ENCODE measurements at places on chromosomes 2 and 18.
A peak's percentile ranks its signal among the peaks of the same experiment; 100 is the strongest.

DNA sequence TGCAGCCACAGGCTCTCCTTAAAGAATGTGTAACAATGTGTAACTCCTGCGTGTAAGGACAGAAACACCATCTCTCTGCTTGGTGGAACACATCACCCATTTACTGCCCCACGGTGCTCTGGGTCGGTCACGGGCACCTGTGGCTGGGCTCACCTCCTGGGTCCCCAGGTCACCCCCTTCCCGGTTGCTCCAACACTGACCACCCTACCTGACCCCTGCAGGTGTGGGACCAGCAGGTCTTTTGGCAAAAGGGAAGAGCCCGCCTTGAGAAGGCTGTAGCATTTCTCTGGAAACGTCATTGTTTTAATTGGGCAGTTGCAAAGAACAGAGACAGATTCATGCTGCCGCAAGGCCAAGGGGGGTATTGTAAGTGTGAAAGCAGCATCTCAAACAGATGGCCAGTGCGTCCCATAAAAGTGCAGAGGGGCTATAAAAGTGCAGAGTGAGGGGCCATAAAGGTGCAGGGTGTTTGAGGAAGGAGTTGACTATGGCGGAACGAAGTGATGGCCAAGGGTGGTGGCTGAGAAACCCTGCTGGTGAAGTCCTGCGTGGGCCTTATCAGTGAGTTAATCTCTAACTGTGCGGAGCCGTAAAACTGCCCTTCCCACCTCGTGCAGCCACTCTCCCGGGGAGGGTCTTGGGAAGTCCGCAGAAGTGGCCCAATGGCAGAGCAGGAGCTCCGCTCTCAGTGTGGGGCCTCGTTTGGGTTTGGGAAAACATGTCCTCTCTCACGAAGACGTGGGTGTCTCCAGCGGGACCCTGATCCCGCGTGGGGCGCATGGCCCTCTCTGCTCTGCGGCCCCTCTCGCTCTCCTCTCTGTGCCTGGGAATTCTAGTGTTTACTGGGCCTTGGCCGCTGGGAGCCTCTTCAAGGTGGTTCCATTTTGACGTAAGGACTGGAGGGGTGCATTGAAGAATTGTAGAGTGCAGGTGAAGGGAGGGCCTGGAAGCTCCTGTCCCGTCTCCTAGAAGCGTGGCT lies 13.7 kb upstream of the NEU4 start:
- no peak for DNase-seq

GRCh38 chr2:206585335-206585734 lies 57.0 kb upstream of the FAM237A start:
- DNase-seq = no peak

DNA sequence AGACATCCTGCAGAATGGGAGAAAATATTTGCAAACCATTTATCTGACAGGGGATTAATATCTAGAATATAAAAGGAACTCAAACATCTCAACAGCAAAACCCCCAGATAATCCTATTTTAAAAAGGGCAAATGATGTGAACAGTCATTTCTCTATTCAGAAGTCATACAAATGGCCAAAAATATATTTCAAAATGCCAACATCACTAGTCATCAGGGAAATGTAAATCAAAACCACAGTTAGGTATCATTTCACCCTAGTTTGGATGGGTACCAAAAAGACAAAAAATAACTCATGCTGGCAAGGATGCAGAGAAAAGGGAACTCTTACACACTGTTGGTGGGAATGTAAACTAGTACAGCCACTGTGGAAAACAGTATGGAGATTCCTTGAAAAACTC lies 70.0 kb downstream of the TBR1 start:
- no peak for DNase-seq

- DNase-seq = no peak
These were observed 615.6 kb upstream of the SOX11 start for GRCh38 chr2:5076599-5076998.

DNA sequence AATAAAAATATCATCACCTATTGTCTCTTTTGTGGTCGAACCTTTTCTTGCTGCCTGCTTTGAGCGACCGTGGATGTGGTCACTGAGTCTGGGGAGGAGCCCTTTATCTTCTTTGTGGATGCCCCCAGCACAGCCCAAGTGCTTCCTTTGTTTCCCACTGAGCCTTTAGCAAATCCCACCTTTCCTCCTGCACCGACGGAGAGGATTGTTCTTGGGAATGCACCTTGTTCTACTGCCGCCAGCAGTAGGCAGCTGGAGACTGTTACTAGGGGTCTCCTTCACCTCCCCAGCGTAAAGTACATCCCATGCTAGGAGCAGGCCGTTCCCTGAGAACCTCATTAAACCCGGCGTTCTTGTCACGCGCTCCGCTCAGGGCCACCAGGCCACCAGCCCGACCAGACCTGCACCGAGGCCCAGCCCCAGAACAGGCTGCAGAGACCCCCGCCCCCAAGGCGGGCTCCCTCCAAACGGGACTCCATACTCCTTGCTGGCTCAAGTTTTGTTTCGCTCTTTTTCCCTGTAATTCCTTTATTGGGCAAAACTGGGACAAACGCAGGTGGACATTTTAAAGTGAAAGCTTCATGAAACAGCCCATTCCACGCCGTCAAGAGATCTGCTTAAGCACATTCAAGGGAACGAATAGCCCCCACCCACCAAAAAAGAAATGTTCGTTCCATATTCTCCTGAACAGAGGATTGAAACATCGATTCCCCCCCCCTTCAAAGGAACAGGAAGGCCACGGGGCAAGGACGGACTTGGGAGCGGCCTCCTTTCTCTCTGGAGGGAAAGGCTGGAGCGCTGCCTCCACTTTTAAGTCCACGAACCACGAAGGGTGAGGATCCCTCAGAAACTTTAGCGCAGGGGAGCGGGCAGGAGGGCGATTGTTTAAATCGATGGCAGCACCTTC lies 1.1 kb upstream of the MAT2A start:
- DNase-seq = peak; percentile 41

GRCh38 chr18:46061387-46061786 lies 10.7 kb downstream of the PSTPIP2 start:
- DNase-seq = no peak

DNA sequence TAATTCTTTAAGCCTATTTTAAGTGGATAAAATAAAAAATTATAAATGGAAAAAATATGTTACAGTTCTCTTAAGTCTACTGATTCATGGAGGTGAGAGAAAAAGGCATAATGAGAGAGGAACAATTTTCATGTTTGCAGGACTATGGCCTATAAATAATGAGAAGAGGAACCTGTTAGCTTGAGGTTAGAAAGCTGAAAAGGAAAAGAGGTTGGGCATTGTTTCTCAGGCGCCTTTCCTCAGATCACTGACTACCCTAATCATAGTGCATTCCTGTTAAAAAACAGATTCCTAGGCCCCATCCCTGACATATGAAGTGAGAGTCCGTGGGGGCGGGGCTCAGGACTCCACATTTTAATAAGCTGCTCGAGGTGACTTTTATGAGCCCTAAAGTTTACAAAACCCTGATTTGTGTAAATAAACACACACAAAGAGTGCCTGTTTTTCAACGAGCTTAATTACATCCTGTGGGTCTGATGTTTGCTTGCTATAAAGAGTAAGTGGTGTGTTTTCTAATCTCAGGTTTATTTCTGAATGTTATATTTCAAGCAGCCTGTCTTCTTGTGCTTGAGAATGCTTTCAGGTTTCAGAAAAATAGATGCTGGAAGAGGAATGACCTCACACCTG lies 335.5 kb downstream of the CLIP4 start:
- no peak for DNase-seq

DNA sequence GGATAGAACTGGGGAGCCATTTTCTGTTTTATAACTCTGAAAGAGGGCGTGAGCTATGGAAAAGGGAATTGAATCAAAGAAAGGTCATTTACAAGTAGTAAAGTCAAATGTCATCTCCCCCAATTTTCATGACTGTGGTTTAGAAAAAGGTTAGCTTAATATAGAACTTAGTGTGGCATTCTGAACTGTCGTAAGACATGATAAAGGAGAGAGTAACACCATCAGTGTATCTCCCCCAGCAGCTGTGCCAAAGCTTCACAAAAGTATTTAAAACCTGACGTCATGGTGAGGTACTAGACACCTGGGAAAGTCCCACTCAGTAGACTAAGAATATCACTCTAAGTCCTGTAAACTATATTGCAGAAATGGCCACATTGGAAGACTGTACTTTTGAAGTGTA lies 5.8 kb upstream of the IKZF2 start:
- DNase-seq = no peak

GRCh38 chr2:85864654-85865053 lies 24.1 kb downstream of the ST3GAL5 start:
- DNase-seq = no peak

GRCh38 chr18:63689064-63689463 lies 13.7 kb upstream of the SERPINB11 start:
- no peak for DNase-seq

DNA sequence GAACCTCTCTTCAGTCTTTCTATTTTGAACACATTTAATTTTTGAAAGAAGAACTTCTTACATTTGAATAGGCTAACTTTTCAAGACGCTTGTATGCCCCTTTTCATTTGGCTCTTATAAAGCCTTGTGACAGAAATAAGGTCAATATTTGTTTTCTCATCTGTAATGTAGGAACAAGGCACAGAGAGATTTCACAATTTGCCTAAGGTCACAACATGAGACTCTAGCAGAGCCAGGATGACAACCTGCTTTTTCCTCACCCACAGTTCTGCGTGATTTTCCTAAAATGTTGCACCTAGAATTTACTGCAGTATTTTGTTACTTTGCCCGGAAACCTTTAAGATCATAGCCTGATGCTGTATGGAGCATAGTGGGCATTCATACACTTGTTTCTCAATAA lies 67.4 kb downstream of the TXNL1 start:
- DNase-seq = no peak

DNA sequence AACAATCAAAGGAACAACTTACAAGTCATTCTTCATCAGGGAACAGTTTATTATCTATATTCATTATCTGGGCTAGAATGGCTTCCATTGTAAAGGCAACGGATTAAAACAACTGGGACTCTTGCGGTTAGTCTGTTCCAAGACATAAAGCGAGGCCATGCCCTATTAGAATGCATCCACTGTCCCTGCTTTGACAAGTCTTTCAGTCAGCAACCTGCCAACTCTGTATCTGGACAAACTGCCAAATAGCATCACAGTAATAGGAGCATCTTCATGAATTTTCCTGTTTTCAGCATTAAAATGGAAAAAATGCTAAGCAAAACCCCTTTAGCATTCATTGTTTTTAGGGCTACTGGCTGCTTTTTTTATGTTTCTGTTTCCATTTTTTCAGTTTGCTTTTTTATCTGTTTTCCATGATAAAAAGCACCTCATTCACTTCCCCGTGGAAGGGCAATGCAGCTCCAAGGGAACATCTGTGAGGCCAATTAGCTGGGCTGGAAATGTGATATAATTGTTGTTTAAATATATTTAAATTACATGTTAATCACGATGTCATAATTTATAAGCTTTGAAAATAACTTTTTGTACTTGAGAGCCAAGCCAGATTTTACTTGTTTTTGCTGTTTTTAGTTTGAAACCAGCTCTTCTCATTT lies 834.3 kb downstream of the CPS1 start:
- DNase-seq = no peak

- no peak for DNase-seq
These were observed 7.5 kb downstream of the GDF7 start for GRCh38 chr2:20674309-20674965.

- DNase-seq = no peak
These were observed 16.0 kb downstream of the DNAH6 start for GRCh38 chr2:84532291-84532690.

DNA sequence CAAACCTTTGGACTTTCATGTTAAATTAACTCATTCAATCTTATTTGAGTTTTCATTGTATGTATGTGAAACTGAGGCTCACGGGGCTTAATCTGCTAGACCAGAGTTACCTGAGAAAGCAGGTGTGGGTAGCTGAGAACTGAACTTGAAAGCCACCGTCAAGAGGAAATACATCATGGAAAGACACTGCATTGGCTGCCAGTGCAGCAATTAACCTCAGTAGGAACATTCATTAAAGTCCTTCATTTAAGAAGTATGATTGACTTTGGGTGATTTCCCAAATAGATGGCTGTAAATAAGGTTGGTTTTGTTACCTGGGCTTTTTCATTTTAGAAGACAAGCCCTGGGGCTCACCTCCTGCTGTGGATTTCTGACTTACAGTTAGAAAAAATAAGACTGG lies 36.5 kb upstream of the MGAT5 start:
- no peak for DNase-seq

GRCh38 chr18:37935086-37935485 lies 369.5 kb upstream of the CELF4 start:
- no peak for DNase-seq

- DNase-seq = no peak
These were observed 330.6 kb downstream of the STK39 start for GRCh38 chr2:167916756-167917155.

DNA sequence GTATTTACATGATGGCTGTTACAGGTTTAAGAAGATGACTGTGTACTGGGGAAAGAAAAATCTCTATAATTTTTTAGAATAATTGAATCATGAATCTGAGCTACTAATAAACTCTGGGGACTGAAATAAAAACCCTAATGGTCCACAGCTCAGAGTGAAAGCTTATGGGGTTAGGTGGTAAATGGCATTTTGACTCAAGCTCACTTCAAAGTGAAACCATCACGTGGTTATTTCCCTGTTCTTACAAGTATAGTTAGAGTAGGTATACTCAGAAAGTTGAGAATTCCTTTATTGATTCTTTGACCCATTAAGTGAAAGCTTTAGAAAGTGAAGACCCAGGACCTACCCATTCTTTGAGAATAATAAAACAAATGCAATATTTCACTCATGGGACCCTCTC lies 626.2 kb upstream of the SETBP1 start:
- no peak for DNase-seq

- no peak for DNase-seq
These were observed 793.3 kb downstream of the TDRD15 start for GRCh38 chr2:21916934-21917522.

- DNase-seq = no peak
These were observed 46.8 kb downstream of the MYO3B start for GRCh38 chr2:170224692-170225294.

GRCh38 chr18:59820663-59821062 lies 79.1 kb upstream of the PMAIP1 start:
- DNase-seq = no peak

DNA sequence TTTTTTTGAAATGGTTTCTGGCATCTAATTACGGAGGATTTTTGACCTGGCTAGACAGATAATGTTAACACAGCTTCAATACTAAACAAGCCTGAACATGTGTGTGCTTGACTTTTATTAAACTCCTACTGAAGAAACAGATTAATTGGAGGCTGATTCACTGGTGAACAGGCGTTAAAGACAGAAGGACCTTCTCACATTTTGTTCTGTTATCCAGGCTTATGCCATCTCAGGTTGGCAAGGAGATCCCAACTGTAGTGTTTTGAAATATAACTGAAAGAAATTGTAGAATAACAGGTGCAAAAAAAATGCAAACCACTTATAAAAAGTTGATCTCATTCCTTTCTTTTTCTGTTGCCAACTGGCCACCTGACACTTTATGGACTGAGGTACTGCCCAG lies 269.6 kb downstream of the ARHGAP15 start:
- DNase-seq = no peak

- DNase-seq = no peak
These were observed 652.6 kb downstream of the BCL11A start for GRCh38 chr2:59900728-59901452.
